ENCODE measurements at places on chromosomes 11 and 22.
A peak's percentile ranks its signal among the peaks of the same experiment; 100 is the strongest.

DNA sequence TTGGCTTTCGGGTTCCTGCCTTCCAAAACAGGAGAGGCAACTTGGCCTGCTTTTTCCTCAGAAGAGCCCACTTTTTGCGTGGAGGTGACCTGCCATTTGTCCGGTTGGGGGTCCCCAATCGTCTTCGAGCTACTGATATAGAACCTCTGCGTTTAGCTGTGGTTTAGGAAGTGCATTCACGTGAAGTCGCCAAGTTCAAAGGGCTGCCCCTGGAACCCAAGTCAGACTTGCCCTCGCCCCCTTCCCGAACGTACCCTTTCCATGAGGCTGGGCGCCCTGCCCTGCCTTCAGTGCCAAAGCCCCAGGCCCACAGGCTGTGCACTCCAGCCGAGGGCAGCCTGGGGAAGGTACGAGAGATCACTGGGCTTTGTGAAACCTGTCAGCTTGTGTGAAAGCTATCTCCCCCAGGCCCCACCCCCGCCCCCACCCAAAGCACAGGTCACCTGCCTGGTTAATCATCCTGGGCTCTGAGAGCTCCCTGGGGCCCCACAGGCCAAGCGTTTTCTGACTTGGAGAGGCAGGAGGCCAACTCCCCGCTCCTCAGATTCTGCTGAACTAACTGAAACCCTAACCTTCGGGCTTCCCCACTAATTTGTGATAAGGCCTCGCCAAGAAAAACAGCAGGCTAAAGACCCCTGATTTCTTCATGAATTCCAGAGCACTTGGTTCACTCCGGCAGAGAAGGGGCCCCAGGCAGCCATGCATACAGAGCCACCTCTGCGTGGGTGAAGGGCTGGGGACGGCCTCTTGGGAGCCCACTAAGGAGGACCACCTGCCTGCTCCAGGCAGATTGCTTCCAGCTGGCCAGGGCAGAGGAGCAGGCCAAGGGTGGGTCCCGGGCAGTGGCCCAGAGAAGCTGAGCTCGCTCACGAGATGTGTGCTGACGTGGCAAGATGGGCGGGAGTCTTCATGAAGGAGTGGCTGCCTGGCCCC lies 25.8 kb upstream of the KCNQ1OT1 start:
- DNase-seq, result no peak

GRCh38 chr22:43002202-43002586 lies 12.8 kb downstream of the PACSIN2 start:
- DNase-seq, result no peak

DNA sequence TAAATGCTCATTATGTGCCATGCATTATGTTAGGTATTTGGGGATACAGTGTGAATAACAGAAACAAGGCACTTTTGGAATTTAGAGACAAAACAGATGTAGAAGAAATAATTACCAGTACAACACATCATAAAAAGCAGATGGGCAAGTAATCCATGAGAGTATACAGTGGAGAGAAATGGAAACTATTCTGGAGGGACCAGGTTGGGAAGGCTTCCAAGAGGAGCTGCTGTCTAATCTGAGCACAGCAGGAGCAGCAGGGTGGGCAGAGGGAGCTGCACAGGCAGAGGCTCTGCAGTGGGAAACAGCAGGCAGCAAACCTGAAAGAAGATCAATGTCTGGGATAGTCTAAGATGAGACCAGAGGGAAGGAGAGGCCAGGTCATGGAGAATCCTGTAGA lies 268.7 kb upstream of the CCDC90B start:
- DNase-seq, result no peak

DNA sequence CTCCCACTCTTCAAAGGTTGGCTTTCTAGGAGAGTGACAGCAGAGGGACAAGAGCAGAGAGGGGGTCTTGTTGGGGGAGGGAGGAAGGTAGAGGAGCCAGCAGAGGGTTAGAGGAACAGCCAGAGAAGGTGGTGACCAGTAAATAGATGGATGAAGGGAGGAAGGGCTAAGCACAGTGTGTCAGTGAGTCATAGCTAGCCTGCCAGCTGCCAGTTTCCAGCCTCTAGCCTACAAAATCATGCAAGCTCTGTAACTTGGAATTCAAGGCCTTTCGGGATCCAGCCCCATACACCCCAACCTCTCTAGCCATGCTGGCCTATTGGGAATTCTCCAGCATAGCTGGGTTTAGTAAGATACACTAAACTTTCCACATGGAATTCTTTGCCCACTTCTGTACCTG lies 147.4 kb upstream of the TEAD1 start:
- no peak for DNase-seq

GRCh38 chr11:59262177-59262818 lies 49.6 kb upstream of the MPEG1 start:
- no peak for DNase-seq

- DNase-seq, result no peak
Measured at GRCh38 chr22:20056161-20056560, 23.9 kb upstream of the DGCR8 start.

DNA sequence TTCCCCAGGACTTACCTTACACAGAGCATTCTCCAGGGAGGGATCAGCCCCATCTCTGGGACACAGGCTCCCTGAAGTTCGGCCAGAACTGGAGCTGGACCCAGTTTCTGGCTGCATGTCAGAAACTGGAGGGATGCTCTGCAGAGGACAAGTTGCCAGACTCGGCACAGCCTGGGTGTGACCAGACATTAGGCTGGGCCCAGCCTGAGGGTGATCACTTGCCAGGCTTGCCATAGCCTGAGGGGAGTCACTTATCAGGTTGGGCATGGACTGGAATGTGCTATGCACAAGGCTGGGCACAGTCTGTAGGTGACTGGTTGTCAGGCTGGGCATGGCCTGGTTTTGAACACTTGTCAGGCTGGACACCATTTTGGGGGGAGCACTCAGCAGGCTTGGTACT lies 30.7 kb upstream of the STK33 start:
- DNase-seq, result no peak

GRCh38 chr22:21725956-21726649 lies 9.5 kb downstream of the YPEL1 start:
- no peak for DNase-seq

GRCh38 chr11:17779861-17780594 lies 45.4 kb downstream of the KCNC1 start:
- no peak for DNase-seq

- DNase-seq, result no peak
Measured at GRCh38 chr11:78197816-78198215, 9.1 kb downstream of the USP35 start.

- no peak for DNase-seq
Measured at GRCh38 chr11:67499808-67500483, 5.2 kb downstream of the PITPNM1 start.

- no peak for DNase-seq
Measured at GRCh38 chr11:126793596-126793995, 207.0 kb downstream of the KIRREL3 start.

- DNase-seq, result no peak
Measured at GRCh38 chr22:35754761-35755160, 37.1 kb downstream of the APOL5 start.

GRCh38 chr11:48675945-48676344 lies 187.4 kb downstream of the OR4A47 start:
- DNase-seq, result no peak

DNA sequence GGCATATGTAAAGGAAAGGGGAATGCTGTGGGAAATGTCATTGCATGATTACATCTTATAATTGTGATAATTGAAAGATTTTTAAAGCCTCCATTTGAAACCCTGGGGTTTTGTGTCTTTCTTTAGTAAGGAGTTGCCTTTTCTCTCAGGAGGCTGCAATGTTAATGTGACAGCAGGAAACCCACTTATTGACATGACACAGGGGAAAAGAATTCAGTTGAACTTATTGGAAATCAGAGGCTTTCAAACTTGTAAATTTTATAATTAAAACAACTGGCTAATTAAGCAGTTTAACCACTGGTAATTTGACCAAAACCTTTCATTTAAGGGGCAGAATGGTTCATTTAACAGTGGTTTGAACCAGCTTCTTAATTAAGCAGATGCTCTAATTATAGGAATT lies 31.2 kb downstream of the MRPL48 start:
- no peak for DNase-seq

DNA sequence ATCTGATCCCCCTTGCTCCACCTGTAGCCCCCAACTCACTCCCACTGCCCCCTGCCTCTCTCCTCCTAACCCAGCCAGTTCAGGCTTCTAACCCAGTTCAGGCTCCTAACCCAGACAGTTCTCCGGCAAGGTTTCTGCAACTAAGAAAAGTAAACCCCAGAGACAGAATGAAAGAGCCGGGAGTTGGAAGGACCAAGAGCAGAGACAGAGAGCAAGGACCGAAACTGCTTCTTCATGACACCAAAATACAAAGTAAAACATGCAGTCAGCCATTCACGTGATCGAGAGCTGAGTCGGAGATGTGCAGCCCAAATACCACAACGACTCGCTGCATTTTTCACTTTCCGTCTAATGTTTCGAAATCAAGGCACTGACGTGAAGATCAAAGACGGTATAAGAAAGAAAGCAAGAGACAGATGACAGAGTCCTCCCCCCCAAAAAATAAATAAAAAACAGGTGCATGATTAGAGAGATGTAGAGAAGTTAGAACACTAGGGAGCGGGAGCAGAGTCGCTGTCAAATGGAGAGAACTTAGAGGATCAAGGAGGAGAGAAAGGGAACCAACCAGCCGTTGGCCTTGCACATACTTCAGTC lies 884 bp downstream of the IL10RA start:
- DNase-seq, result peak; percentile 65

DNA sequence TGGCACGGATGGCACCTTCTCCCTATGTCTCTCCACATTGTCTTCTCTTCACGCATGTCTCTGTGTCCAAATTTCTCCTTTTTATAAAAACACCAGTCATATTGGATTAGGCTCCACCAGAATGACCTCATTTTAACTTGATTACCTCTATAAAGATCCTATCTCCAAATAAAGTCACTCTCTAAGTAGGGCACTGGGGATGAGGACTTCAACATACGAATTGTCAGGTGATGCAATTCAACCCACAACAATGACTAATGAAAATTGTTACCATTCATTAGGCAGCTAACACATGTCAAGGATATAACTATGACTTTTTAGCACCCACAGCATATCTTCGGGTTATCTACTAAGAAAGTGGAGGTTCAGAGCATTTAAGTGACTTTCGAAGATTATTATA lies 55.5 kb upstream of the USP47 start:
- no peak for DNase-seq
